ENCODE measurements at places on chromosomes 6 and 20. TPM values are rescaled to one million over a fixed set of nuclear protein-coding genes. Genes with fewer than 3 reads are reported as not detected.

Gene SLC44A4
- 0.46 TPM for polyA plus RNA-seq

Gene MAP7
- 5.1 TPM for polyA plus RNA-seq

Gene UBD
- not detected for polyA plus RNA-seq

Gene SLC25A27
- 31.1 TPM for polyA plus RNA-seq

Gene FAM209A
- not detected for polyA plus RNA-seq

Gene GSTA3
- polyA plus RNA-seq: not detected

Gene SNTA1
- 8.6 TPM for polyA plus RNA-seq

Gene LRRC73
- 4.7 TPM for polyA plus RNA-seq

Gene ADGRB3
- 66.5 TPM for polyA plus RNA-seq

Gene PCSK2
- polyA plus RNA-seq: 29.8 TPM

Gene ZC3H12D
- 1.0 TPM for polyA plus RNA-seq

Gene PLAGL1
- polyA plus RNA-seq: 22.3 TPM

Gene METTL24
- polyA plus RNA-seq: not detected

Gene GTF3C6
- 96.2 TPM for polyA plus RNA-seq

Gene CCN5
- polyA plus RNA-seq: not detected

Gene HLA-DQB1
- not detected for polyA plus RNA-seq

Gene NHSL1
- polyA plus RNA-seq: 1.5 TPM

Gene HLA-DQA2
- not detected for polyA plus RNA-seq

Gene CAPN11
- polyA plus RNA-seq: not detected

Gene MUCL3
- polyA plus RNA-seq: not detected

Gene CLIC1
- polyA plus RNA-seq: 5.7 TPM

Gene CENPQ
- polyA plus RNA-seq: 5.3 TPM

Gene MYB
- 2.9 TPM for polyA plus RNA-seq

Gene XKR7
- 9.6 TPM for polyA plus RNA-seq

Gene MDFI
- polyA plus RNA-seq: 42.8 TPM

Gene PROKR2
- polyA plus RNA-seq: not detected

Gene RSPO3
- 0.20 TPM for polyA plus RNA-seq

Gene SIM1
- polyA plus RNA-seq: not detected

Gene THBS2
- 1.0 TPM for polyA plus RNA-seq

Gene MARCKS
- 369 TPM for polyA plus RNA-seq

Gene NKAPL
- polyA plus RNA-seq: not detected

Gene HSPA1L
- polyA plus RNA-seq: 2.6 TPM

Gene C4A
- 4.4 TPM for polyA plus RNA-seq
